T-helper 1 cell (primary cell): ENCODE measurements at places on chromosomes 1 and 21.

- DNase-seq = no peak
Observed at GRCh38 chr21:17753736-17754135, 65.4 kb downstream of the C21orf91 start.

GRCh38 chr1:57603696-57604095, 179.8 kb upstream of the DAB1 start:
- DNase-seq = no peak

DNA sequence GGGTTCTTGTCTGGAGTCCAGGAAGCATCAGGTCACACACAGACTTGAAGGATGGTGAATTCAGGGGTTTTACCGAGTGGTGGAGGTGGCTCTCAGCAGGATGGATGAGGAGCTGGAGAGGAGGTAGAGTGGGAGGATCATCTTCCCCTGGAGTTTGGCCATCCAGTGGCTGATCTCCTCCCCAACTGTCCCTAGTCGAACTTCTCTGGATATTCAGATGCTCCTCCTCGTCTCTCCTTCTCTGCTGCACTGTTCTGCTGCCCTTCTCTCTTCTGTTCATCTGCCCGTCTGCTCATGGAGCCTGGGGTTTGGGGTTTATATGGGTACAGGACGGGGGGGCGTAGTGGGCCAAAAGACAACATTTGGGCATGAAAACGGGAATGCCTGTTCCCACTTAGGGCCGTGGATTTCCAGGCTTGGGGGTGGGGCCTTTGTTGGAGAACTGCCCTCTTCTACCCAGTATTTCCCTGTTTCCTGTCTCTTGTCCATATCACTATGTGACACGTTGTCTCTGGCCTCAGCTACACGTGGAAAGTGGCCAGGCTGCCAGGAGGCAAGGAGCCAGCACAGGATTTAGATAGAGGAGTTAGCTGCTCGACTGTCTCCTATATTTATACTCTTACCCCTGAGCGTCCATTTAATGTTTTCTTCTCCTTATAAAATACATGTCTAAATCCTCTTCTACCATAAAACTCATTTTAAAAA, 76.7 kb downstream of the SIPA1L2 start:
- no peak for DNase-seq

GRCh38 chr1:34320053-34320669, 143.5 kb downstream of the C1orf94 start:
- no peak for DNase-seq

- DNase-seq = no peak
Observed at GRCh38 chr1:40985161-40985560, 5.7 kb downstream of the CTPS1 start.

- peak; percentile 69 for DNase-seq
Observed at GRCh38 chr1:45543581-45544417, 6.8 kb upstream of the AKR1A1 start.

DNA sequence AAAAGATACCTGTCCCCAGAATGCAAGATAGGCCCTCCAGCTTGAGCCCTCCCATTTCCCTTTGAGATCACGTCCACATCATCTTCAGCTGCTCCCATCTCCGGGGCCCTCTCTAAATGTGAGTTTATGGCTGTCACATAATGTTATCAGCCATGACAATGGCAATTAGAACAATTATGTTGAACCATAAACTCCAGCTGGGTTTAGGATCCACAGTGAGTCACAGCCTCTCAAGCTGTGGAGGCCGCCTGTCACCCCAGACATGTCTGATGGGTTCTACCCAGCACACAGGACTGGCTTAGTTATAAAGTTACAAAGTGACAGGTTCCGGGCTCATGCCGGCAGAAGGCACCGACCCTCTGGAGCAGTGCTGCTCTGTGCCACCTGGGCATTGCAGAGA, 597.3 kb downstream of the PTPRU start:
- DNase-seq = no peak

DNA sequence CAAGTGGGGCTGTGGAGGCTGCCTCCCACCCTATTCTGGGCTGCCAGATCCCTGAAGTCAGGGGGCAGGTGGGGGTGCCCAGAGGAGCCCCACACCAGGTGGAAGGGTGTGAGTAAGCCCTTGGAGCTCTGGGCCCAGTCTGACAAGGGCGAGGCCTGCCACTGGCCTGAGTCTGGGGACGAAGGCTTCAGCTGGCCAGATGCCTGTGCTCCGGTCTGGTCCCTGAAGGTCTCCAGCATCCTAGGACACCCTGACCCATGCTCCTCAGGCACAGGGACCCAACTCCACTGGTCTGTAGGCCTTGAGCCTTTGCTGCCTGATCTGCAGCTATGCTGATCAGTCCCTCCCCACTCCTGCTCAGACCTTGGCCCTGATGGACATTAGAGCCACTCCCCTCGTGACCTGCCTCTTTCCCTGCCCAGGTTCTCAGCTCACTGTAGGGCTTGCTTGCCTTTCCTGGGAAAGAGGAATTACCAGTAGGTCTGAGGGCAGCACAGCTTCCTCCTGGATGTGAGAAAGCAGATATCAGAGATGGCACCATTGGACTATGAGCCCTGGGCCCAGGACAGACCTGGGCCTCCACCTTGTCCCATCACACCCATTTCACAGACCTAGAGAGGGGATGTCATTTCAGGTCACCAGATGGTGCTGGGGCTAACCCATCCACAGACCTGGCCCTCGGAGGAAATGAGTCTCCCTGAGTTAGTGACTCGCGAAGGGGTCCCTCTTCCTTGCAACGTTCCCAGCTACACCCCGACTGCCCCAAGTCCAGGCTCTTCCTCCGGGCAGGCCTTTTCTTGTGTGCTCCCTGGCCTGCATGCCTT, 32.8 kb upstream of the CSF3R start:
- DNase-seq = no peak

GRCh38 chr1:83112248-83112885, 886.6 kb downstream of the TTLL7 start:
- no peak for DNase-seq

DNA sequence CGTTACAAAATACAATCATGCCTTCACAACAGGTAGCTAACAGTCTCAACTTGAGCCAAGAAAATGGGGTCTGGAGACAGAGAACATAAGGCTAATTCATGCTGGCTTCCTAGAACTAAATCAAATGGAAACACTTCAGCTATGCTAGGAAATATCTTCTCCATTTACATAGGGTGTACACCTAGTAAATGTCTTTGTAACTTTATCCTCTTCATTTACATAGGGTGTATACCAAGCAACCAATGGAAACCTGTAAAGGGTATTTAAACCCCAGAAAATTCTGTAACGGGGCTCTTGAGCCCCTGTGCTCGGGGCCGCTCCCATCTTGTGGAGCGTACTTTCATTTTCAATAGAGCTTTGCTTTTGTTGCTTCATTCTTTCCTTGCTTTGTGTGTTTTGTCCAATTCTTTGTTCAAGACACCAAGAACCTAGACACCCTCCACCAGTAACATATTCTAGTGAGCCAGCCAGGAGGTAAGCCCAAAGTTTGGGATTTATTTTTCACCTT, 19.5 kb upstream of the CYP4X1 start:
- no peak for DNase-seq

DNA sequence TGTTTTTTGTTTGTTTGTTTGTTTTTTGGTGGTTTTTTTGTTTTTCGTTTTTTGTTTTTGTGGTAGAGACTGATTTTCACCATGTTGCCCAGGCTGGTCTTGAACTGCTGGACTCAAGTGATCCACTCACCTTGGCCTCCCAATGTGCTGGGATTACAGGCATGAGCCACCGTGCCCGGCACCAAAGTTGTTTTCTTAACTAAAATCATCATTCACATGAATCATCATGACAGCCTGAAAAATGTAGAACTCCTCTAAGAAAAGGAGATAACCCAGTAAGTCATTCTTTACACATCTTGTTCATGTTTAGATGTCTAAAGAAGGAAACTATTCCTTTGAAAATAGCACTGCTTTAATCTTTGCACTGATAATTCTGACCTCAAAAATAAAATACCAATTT, 37.5 kb downstream of the DISP1 start:
- DNase-seq = no peak

- DNase-seq = no peak
Observed at GRCh38 chr1:98027103-98027705, 106.4 kb upstream of the DPYD start.
